Stimulated activated CD8-positive, alpha-beta memory T cell treated with anti-CD3 and anti-CD28 coated beads, Interleukin-4, amount 100 ng/mL, for 1 hour (primary cell): ENCODE measurements at places on chromosomes 4 and X.

- DNase-seq, result no peak
Observed at GRCh38 chr4:144787365-144788258, 141.7 kb downstream of the HHIP start.

GRCh38 chr4:106707776-106708463 is 328.2 kb downstream of the DKK2 start:
- no peak for DNase-seq

GRCh38 chr4:95428291-95429070 is 120.3 kb downstream of the UNC5C start:
- no peak for DNase-seq

DNA sequence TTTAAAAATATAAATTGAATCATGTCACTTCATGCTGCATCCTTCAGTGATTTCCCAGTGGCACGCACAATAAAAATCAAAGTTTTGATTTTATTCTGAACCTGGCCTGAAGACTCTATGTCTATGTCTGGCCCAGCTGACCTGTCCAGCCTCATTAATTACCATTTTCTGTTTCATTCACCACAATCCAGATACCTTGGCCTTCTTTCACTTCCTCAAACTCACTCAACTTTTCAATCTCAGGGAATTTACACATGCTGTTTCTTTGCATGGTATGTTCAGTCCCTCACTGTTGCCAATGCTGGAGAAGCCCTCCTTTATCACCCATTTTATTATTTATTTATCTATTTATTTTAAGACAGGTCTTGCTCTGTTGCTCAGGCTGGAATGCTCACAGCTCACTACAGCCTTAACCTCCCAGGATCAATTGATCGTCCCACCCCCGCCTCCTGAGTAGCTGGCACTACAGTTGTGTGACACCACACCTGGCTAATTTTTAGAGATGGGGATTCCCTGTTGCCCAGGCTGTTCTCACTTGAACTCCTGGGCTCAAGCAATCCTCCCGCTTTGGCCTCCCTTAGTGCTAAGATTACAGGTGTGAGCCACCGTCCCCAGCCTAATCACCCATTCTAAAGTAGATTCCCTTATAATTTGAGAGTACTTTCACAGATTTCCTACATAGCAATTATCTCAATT is 43.1 kb downstream of the ZGRF1 start:
- DNase-seq, result no peak

GRCh38 chr4:42167709-42168108 is 15.3 kb upstream of the BEND4 start:
- DNase-seq, result no peak

- no peak for DNase-seq
Observed at GRCh38 chr4:150394046-150394445, 187.9 kb upstream of the MAB21L2 start.

- no peak for DNase-seq
Observed at GRCh38 chrX:75748431-75748830, 36.6 kb downstream of the MAGEE2 start.

DNA sequence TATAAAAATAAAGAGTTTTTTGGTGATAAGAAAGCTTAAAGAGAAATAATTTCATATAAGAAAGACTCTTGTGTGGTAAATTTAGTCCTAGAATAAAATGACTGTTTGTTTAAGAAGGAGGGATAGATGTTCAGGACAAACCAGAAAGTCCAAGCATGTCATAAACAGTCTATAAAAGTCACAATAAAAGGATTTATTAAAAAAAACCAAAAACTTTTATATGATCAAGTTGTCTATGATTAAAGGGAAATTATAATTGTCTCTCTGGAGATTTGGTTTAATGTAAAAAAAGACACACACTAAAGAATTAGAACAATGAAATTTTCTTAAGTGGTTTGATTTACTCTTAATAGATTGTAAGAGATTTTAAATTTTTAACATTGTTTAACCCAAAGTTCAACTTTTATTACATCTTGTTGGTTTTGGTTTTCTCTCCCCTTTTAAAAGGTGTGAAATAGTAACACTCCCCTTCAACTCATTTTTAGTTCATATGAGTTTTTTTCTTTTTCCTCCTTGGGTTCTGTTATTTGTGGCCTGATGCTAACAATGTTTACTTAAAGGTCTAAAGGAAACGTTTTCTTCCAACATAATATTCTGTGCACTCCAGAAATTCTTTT is 89.7 kb downstream of the PDHA2 start:
- no peak for DNase-seq

DNA sequence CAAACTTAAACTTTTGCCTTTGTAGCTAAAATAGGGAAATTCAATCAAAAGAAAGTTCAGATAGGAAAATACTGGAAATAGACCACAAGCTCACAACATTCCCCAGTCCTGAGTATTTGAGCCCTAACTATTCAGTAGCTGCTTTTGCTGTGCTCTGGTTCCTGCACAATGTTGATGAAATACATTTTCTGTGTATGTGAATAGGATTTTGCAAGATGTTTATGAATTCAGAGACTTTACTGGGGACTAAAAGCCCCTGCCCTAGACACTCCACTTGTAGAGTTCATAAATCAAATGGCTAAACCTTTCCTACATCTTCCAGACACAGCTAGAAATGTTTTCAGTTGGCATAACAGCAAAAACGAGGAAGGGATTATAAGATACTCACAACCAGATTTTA is 105.9 kb downstream of the FBXO8 start:
- no peak for DNase-seq

GRCh38 chr4:2354118-2354517 is 64.3 kb downstream of the ZFYVE28 start:
- no peak for DNase-seq

DNA sequence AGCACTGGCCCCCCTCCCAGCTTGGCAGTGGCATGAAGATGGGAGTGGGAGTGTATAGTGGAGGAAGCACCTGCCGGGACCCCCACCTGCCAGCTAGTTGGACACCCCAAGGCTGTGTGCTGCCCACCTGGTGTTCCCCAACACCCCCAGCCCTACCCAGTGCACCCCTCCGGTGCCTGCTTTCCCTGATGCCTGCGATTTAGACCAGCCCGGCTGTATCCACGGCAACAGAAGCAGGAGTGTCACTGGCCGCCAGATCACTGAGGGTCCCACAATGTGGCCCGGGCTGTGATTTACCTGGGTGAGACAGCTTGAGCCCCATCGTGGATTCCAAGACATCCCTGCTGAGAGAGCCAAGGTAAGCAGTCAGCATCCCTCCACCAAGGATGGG is 533 bp downstream of the GPR173 start:
- no peak for DNase-seq

DNA sequence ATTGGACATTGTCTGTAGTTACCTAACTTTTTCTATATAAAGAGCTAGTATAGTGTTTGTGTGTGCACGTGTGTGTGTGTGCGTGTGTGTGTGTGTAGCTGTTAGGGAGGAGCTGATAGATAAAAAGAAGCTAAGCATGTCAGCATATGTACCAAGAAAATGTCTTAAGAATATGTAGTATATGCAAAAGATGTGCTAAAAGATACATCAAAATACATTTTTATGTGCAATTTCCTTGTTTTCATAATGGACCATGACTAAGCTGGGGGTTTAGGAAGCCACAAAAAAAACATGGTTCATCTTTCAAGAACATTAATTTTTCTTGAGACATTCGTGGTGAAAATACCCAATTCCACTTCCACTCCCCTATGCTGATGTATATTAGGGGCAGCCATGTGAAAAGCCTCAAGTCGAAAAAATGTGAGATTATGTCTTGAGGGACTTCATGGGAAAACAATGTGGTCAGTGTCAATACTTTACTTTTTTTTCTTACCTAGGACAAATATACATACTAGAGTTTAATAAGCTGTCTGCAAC is 1599.7 kb downstream of the ARAP2 start:
- no peak for DNase-seq

GRCh38 chrX:2811271-2811670 is 17.5 kb upstream of the GYG2 start:
- DNase-seq, result no peak

DNA sequence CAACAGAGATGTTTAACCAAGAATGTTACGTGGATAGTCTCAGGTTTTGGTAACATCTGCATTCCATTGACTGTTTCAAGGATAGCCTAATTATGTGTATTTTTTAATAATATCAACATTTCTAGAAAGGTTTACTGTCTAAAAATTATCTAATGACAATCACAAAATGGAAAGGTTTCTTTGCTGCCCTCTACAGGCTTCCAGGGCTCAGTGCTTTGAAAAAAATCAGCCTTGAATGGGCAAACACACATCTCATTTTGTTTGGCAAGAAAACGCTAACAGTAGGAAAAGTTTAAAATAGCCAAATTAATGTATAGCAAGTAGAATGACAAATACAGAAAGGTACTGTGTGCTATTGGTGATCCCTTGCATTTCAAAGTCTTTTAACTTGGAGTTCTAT is 223.4 kb upstream of the PRPS2 start:
- DNase-seq, result no peak

DNA sequence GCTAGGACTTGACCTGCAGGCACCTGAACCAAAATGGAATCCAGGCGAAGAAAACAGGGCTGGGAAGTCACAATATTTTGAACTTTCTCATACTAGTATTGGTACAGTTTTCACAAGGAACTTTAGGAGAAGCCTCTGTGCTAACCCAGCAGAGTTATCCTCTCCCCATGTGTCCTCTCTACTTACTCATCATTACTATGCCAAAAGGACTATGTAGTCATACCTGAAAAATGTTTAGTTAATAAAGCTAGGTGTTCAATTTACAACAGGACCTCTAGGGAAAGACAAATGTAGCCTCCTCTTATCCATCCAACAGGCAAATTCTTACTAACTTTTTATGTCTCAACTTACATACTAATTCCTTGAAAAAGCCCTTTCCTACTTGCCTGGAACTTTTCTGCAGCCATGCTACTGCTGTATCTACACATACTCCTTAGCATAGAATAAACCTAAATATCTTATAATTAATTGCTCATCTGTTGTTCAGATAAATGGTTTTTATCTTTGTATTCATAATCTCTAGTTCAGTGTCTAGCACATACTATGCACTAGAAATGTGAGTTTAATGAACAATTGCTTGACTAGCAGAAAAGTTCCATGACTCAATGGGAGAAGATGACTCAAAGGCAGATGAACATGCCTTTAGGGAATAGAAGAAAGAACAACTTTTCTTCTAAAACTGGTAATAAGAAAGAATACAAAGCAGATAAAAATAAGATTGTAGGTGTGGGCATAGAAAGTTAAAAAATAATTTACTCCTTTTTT is 215.5 kb upstream of the VEGFC start:
- DNase-seq, result no peak

- no peak for DNase-seq
Observed at GRCh38 chr4:4423706-4424498, 37.0 kb downstream of the NSG1 start.

DNA sequence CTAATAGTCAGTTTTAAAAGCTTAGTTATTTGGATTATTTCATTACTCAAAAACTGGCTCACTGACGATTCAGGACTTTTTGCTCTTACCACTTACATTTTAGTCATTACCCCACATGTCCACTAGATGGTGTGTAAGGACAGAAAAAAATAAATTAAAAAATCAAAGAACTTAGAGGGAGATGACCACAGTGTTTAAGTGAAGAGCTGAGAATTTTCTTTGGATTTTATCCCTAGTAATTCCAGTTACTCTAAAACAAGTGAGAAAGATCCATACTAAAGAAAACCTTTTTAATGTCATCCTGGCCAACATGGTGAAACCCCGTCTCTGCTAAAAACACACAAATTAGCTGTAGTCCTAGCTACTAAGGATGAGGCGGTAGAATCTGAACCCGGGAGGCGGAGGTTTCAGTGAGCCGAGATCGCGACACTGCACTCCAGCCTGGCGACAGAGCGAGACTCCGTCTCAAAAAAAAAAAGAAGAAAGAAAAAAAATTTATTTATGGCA is 26.4 kb upstream of the TMPRSS11B start:
- no peak for DNase-seq

- no peak for DNase-seq
Observed at GRCh38 chr4:159070742-159071141, 32.1 kb upstream of the RAPGEF2 start.

- DNase-seq, result no peak
Observed at GRCh38 chr4:165828928-165829327, 44.1 kb upstream of the TLL1 start.

DNA sequence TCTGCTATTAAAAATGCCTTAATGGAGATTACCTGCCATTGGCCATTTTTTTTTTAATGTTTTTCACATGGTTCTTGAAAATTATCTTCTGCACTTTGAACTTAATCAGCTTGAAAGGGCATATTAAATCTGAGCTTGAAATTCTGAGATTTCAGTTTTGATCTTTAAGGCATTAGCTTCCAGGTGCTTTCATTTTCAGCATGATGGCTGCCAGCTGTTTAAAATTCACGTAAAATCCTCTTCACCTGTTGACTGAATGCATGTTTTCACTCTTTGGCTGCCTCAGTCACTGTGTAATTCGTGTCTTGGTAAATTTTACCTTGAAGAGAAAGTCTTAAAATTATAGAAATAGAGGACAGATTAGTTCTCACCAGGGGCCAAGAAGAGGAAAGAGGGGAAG is 39.6 kb downstream of the SMAD1 start:
- no peak for DNase-seq

- DNase-seq, result no peak
Observed at GRCh38 chr4:40225497-40225896, 28.7 kb downstream of the RHOH start.

DNA sequence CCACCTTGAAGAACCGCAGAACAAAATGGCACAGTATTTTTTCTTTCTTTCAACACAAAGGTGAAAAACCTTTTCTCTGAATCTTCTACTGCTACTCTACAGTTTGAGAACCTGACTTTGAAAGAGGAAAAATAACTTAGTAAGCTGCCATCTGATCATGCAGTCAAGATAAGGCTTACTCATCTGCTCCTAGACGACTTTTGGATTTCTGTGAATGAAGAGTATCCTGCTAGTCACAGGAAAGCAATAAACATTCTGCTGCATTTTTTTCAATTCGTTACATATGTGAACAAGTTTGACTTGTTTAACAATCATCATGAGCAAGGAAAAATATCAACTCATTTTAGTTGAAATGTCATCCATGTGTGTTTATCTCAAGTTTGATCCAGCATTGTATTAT is 25.2 kb downstream of the TIGD2 start:
- no peak for DNase-seq

DNA sequence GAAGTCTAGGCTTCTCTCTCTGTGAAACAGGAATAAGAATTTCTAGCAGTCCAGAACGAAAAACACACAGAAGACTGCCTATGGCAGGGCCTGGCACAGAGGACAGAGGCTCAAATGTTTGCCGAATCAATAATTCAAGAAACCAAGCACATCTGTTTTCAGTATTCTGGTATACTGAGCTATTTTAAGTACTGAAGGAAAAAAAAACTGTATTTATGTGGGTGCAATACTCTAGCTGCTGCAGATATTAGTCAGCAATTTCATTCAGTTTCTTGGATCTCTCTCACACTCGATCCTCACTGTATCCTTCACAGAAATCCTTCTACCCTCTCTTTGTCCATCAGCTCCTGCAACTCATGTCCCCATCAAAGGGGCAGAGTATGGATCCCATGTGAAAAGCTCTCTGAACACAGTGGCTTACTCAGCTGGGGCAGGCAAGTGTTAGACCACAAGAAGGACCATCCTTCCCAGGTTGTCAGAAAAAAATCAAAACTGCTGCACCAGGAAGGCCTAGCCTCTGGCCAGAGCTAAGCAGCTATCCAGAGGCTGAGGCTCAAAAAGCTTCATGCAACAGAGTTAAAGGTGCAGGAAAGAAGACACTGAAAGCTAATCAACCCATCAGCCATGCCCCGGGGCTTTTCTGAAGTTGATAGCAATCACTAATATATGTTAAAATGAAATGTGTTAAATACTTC is 9.1 kb upstream of the USO1 start:
- no peak for DNase-seq
